Bronchial smooth muscle cell (primary cell): ENCODE measurements at places on chromosomes 4 and X. TPM values are rescaled to one million over a fixed set of nuclear protein-coding genes. Genes with fewer than 3 reads are reported as not detected.

Gene HSFX3
- not detected in 2 replicates for total RNA-seq

Gene TKTL1
- total RNA-seq, result not detected in 2 replicates

Gene LINC00632
- total RNA-seq, result 2.3 and 2.4 TPM in 2 replicates

Gene DCHS2
- total RNA-seq, result 0.09 TPM in 1 of 2 replicates, not detected in the other

Gene FAM47E
- total RNA-seq, result 0.32 and 1.4 TPM in 2 replicates

Gene CENPVL1
- not detected in 2 replicates for total RNA-seq

Gene SMIM31
- total RNA-seq, result not detected in 2 replicates

Gene CTAG1A
- total RNA-seq, result not detected in 2 replicates

Gene ZCCHC13
- not detected in 2 replicates for total RNA-seq

Gene AR
- total RNA-seq, result 4.7 and 5.0 TPM in 2 replicates

Gene GC
- total RNA-seq, result not detected in 2 replicates

Gene PAGE1
- total RNA-seq, result not detected in 2 replicates

Gene IL15
- 2.4 and 5.0 TPM in 2 replicates for total RNA-seq

Gene FMR1NB
- total RNA-seq, result not detected in 2 replicates

Gene CLDN2
- not detected in 2 replicates for total RNA-seq

Gene MAGED4
- total RNA-seq, result 21.8 and 32.6 TPM in 2 replicates

Gene RTL9
- under 0.01 TPM in 2 replicates for total RNA-seq

Gene COL4A5
- 8.9 and 27.0 TPM in 2 replicates for total RNA-seq

Gene PLP1
- 0.26 and 0.32 TPM in 2 replicates for total RNA-seq

Gene DGKK
- total RNA-seq, result not detected in 2 replicates

Gene ASB12
- 0.16 and 0.17 TPM in 2 replicates for total RNA-seq

Gene VGLL1
- not detected in 2 replicates for total RNA-seq

Gene GRIA3
- 2.1 and 6.6 TPM in 2 replicates for total RNA-seq

Gene GPRASP3
- 9.1 and 9.8 TPM in 2 replicates for total RNA-seq

Gene SOD3
- 22.5 and 84.7 TPM in 2 replicates for total RNA-seq

Gene MAGEC3
- not detected in 2 replicates for total RNA-seq

Gene TMEM255A
- total RNA-seq, result not detected in 2 replicates

Gene ADGRL3
- not detected in 2 replicates for total RNA-seq

Gene NCAPG
- 1.4 and 4.7 TPM in 2 replicates for total RNA-seq

Gene FRMD7
- under 0.01 TPM in 1 of 2 replicates, not detected in the other for total RNA-seq

Gene SMR3B
- total RNA-seq, result not detected in 2 replicates

Gene CXCL8
- total RNA-seq, result 0.17 and 1.9 TPM in 2 replicates
